ENCODE measurements at places on chromosomes 2 and 18.

DNA sequence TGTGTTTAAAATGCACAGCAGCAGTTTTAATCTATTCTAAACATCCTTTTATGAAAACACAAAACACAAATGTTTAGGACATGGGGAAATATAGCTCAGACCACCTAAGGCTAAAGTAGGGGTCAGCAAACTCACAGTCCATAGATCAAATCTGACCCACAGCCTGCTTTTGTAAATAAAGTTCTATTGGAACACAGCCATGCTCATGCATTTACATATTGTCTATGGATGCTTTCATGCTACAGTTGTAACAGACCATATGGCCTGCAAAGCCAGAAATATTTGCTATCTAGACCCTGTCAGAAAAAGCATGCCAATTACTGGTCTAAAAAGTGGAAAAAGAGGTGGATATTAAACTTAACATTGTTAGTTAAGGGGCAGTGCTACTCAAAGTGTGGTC, 1105.4 kb upstream of the KLHL29 start:
- no peak for DNase-seq

DNA sequence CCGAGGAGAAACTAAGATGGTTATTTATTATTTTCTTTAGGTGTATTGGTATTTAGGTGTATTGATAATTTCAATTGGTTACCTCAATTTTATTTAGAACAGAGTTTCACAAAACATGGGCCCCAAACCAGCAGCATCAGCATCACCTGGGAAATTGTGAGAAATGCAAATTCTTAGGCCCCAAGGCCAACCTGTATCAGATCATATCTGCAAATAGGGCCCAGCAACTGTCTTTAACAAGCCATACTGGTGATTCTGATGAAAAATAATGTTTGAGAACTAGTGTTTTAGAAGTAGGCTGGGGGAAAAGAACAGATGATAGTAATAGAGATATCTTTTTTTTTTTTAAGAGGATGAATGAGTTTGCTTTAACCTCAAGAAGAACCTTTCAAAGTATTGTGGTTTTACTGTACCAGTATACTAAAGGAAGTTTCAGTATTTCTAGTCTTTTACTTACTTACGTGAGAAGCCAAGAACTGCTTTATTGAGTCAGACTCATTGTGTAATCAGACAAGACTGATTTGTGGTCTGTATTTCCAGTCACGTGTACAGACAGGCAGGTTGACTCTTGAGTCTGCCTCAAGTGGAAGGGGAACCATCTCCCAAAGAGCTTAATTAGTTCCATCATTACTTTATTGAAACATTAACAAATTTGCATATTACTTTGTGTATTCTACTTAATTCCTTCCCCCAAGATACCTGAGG, 60.4 kb upstream of the GAREM1 start:
- peak; percentile 22 for DNase-seq

GRCh38 chr18:64615021-64615420, 466.1 kb upstream of the LINC00305 start:
- no peak for DNase-seq

GRCh38 chr2:140440815-140441214, 1660.6 kb upstream of the NXPH2 start:
- no peak for DNase-seq

- no peak for DNase-seq
Observed at GRCh38 chr2:98478088-98478551, 33.5 kb downstream of the INPP4A start.

DNA sequence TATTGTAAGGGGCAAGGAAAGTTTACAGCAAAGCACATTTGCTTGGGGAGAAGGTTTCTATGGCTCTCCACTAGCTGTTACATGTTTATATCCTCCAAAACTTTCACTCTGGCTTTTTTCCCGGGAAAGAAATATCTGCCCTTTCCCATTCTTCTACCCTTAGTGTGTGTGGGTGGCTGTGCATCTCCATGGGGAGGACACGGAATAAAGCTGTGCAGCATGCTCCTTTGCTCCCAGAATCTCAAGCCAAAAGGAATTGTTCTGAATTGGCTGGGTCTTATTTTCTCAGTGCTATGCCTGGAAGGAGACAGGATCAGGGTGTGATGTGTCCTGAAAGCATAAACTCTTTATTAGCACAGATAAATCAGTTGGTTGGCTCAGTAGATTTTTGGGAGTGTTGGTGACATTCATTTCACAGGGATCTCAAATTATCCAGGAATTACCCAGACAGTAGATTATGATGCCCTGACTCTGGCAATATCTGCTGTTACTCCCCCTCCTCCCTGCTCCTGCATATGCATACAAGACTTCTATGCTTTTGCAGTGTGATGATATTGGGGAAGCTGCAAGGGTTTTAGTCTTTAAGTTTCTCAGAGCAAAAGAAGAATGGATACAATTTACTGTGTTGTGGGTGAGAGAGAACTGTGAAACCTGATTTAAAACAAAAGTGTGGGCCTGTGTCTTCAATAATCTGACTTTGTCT, 63.1 kb downstream of the PARD3B start:
- DNase-seq, result no peak

DNA sequence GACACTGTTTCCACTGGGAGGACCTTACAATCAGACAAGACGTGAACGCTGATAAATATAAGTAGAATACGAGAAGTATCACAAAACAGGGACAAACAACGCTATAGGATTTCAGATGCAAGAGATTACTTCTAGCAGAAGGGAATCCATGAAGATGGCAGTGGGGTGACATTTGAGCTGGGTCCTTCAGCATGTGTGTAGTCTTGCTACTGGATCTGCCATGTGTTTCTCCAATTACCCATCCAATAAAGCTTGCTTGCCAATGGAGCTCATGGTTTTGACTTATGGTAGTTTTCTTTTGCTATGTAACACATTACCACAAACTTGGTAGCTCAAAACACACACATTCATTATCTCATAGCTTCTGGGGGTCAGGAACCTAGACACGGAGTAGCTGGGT, 32.8 kb upstream of the LGALSL start:
- DNase-seq, result no peak

Measured in stimulated activated CD4-positive, alpha-beta T cell treated with anti-CD3 and anti-CD28 coated beads, Interleukin-15, amount 100 ng/mL, for 24 hours (primary cell).